ENCODE measurements at places on chromosomes 2 and 18.

DNA sequence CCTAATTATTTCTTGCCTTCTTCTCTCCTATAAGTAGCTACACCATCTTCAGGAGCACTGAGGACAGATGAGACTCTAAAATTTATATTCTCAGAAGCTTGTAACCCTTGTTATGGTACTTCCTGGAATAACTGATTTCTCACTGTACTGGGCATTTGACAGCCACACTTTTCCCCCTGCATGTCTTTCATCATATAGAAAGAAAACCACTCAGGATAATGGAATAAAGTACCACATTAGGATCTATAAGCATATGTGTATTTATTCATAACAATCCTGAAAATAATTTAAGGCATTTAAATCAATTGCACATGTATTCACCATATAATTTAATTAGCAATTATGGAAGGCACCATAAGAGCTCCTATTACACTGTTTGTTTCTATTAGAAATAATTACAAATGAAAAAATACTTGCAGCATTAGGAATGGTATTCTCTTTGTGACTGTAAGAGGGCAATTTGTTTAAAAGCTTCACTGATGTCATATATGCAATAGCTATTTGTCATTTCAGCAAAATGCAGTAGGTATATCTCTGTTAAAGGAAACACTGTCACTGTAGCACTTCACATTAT is 216.9 kb upstream of the FSHR start:
- no peak for DNase-seq

DNA sequence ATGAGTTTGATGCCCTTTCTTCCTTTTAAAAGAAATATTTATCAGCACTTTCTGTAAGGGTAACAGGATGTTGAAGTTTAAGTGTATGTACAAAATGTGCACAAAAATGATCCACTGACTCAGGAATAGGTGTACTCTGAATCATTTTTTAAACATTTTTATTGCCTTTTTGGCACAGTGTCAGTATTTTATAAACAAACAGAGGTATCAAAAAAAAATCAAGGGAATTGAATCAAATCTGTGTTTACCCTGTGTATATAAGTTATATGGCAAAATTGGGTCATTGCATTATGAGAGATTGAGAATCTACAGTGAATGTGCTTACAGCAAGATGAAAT is 513.9 kb upstream of the NETO1 start:
- DNase-seq, result no peak

DNA sequence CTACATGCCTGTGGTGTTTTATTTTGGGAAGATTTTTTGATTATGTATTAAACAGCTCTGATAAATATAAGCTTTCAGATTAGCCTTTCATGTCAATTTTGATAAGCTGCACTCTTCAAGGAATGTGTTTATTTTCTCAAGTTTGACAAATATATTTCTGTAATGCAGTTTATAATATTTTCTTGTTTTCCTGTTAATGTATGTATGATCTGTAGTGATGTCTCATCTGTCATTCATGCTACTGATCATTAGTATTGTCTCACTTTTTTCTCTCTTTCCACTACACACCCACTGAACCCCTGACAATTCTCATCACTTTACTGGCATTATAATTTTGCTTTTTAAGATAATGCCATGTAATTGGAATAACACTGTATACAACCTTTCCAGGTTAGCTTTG is 100.9 kb downstream of the TMEM18 start:
- DNase-seq, result no peak

DNA sequence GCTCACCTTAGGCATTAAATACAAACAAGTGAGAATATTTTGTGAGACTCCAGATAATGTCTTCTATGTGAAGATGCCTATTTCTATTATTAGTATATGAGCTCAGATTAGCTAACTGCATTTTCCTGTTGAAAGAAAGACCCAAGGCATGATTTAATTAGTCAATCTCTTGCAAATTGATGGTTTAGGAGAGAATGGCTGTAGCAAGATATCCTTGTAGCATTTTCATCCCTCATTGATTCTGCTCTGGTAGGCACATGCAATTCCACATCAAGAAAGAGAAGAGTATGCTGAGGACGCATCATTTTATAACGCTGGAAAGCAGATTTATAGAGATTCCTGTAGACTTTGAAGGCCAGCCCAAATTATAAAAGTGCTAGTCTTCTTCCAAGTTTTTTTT is 332.0 kb downstream of the SOX11 start:
- DNase-seq, result no peak

- no peak for DNase-seq
Observed at GRCh38 chr2:73187549-73187948, 14.8 kb upstream of the NOTO start.

GRCh38 chr2:200180943-200181342 is 125.5 kb upstream of the SPATS2L start:
- no peak for DNase-seq

DNA sequence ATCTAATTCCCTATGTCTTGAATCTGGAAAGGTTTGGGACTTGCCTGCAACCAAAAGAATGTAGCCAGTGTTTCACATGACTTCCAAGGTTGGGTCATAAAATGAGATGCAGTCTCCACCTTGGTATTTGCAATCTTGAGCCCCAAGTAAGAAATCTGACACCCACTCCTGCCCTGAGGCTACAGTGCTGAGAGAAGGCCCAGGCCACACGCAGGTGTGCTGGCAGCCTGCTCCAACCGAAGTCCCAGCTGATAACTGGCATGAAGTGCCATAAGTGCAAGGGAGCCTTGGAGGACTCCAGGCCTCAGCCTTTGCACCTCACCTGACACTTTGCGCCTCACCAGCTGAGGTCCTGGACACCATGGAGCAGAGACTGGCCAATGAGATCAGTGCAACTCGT is 182.7 kb downstream of the ANAPC1 start:
- no peak for DNase-seq

GRCh38 chr2:118539290-118539689 is 308.2 kb downstream of the EN1 start:
- DNase-seq, result no peak

DNA sequence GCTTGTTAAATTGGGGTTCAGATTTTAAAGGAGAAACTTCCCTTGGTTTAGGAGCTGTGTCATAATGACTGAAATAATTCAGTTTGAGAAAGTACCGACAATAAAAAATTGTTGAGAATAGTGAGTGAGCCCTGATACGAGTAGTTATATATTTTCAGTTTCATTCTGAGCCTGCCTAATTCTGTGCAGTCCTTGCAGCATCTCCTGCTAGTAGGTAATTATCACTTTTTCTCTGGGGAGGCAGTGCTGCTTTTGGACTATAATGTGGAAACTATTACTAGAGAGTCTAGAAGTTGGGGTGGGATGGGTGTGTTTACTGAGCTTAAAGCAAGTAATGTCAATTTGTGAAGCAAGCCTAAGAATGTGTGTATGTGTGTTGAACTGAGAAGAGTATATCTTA is 21.7 kb downstream of the ZNF638 start:
- DNase-seq, result no peak

DNA sequence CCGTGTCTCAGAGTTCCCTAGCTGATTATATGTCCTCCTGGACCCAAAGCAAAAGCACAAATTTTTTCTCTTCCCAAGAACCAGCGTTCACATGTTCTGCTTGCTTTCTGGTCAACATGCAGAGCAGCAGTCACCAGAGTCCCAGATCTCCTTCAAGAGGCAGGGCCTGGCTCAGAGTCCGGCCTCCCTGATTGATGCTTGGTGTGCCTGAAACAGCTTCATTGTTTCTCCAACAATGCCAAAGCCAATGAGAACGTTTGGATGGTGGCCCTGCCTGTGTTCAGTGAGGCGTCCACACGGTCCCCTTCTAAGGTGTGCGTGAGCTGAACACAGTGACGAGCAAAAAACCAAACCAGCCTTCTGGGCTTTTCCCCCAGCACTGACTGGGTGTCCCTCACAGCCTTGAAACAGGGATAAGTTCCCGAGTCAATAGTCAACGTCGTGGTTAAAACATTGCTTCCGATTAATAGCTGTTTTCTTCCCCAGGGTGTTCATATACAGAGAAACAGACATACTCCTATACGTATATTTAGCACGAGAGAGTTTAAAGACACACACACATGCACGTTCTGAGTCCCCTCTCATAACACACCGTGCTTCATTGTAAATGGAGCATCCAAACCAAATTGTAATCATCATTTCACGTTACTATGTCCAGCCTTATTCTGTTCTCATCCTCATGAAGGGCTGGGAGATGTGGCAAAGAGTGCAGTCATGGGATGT is 19.3 kb upstream of the POU3F3 start:
- no peak for DNase-seq

GRCh38 chr2:208466151-208466919 is 59.7 kb downstream of the PTH2R start:
- DNase-seq, result peak; percentile 63

- no peak for DNase-seq
Observed at GRCh38 chr2:162769066-162769465, 69.5 kb downstream of the KCNH7 start.

DNA sequence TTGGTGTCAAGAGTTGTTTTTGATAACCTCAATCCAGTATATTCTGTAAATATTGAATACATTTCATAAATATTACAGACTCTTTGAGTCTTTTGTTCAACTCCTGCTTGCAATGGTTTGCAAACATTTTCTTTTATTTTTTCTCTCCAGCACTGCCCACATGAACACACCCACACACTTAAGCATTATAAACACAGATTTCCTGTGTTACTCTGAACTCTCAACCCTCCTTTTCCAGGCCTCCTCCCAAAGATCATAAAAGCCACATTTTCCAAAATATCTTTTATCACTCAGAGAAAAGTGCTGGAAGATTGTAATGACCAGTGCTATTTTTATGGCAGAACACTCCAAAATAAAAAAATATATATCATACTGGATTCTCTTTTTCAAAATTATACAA is 20.5 kb downstream of the ARHGAP25 start:
- no peak for DNase-seq

GRCh38 chr18:58045242-58046092 is 1.4 kb downstream of the NEDD4L start:
- DNase-seq, result peak; percentile 41

- no peak for DNase-seq
Observed at GRCh38 chr2:136131484-136131960, 13.6 kb upstream of the CXCR4 start.

- DNase-seq, result no peak
Observed at GRCh38 chr2:69241093-69241492, 145.9 kb downstream of the GFPT1 start.

- no peak for DNase-seq
Observed at GRCh38 chr18:55185391-55185790, 226.1 kb upstream of the CCDC68 start.

- no peak for DNase-seq
Observed at GRCh38 chr2:112725545-112726457, 5.0 kb downstream of the NT5DC4 start.

DNA sequence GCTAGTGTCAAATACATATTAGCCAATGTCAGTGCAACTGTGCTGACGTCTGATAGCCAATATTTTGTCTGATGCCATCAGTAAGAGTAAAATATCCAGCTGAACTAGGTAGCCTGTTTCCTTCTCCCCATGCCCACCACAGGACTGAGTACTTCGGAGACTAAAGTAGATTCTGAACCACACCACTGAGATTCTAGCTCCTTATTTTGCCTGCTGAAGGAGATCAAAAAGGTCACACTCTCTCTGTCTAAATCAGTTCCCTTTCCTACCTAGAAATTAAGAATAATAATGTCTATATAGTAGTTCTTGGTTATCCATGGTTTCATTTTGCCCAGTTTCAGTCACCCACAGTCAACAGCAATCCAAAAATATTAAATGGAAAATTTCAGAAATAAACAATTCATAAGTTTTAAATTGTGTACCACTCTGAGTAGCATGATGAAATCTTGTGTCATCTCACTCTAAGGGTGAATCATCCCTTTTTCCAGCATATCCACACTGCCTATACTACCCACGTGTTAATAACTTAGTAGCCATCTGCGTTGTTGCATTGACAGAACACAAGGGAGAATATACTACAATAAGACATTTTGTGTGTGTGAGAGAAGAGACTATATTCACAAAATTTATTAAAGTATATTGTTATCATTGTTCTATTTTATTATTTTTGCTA is 1043.3 kb upstream of the PIK3C3 start:
- no peak for DNase-seq

GRCh38 chr2:114032705-114033104 is 142.8 kb downstream of the ACTR3 start:
- DNase-seq, result no peak

- DNase-seq, result peak; percentile 23
Observed at GRCh38 chr18:64017870-64018269, 48.0 kb downstream of the SERPINB8 start.

DNA sequence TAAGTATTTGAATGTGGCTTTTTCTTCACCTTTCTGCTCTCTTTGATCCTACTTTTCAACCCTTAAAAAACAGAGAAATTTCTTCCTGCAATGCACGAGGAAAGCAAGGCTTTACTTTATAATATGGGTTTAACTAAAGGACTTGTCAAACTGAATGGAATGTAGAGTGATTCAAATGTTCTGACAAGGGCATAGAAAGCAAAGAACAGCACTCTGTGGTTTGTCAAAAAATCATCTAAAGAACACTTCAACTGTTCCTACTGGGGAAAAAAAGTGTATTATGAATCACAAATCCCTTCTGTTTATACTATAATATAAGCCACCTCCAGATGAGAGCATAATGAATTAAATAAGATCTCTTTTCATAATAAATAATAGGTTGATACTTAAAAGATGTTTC is 45.0 kb upstream of the RIT2 start:
- DNase-seq, result no peak

DNA sequence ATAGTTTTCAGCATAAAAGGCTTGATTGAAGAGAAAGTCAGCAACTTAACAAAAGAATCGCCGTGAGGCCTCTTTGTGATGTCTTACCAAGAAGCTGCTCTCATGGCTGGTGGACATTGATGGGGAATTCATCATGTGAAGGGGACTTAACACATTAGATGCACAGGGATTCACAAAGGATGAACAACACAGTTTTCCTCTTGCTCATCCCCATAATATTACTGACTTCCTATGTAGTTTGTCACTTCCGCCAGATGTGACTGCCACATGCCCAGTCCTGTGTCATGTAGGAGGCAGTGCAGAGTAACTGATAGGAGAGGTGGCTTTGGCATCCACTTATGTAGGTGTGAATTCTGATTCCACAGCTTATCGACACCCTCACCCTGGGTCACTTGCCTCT is 232.6 kb upstream of the LYPD1 start:
- no peak for DNase-seq

GRCh38 chr2:31365834-31366505 is 48.6 kb downstream of the XDH start:
- no peak for DNase-seq

GRCh38 chr2:12504443-12504842 is 212.3 kb upstream of the TRIB2 start:
- DNase-seq, result no peak

GRCh38 chr2:206482123-206482522 is 38.8 kb downstream of the ADAM23 start:
- no peak for DNase-seq

All from neuronal stem cell (in vitro differentiated cells).